Gastrocnemius medialis (tissue), 4 donors: ENCODE measurements at places on chromosomes 1 and 21.

- DNase-seq, result no peak
Measured at GRCh38 chr1:19884312-19884711, 2.1 kb downstream of the OTUD3 start.

GRCh38 chr1:35499231-35499630 lies 58.0 kb downstream of the KIAA0319L start:
- DNase-seq, result no peak

- no peak for DNase-seq
Measured at GRCh38 chr1:245325922-245326795, 171.4 kb downstream of the KIF26B start.

DNA sequence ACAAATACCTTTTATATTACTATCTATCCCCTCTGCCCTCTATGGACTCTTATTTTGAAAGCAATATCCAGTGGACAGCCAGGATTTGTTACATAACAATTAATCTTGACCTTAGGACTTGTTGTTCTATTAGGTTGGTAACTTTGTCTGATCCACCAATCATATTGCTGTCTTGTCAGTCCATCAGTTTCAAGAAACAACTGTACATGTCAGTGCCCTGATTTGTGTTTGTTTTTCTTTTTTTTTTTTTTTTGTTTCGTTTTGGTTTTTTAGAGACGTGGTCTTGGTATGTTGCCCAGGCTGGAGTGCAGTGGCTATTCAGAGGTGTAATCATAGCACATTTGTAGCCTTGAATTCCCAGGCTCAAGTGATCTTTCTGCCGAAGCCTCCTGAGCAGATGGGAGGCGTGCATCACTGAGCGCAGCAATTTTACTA lies 1.5 kb upstream of the SCP2 start:
- DNase-seq, result no peak

- no peak for DNase-seq
Measured at GRCh38 chr1:88773540-88774150, 89.6 kb downstream of the PKN2 start.

- no peak for DNase-seq
Measured at GRCh38 chr1:163821679-163822078, 499.9 kb downstream of the NUF2 start.
